DND-41 (cell line): ENCODE measurements at places on chromosomes 11 and 22.

GRCh38 chr11:130157840-130158239 is 1.7 kb upstream of the ST14 start:
- no peak for DNase-seq

GRCh38 chr11:91810871-91811270 is 413.7 kb upstream of the FAT3 start:
- no peak for DNase-seq

- no peak for DNase-seq
Observed at GRCh38 chr11:126416542-126417090, 61.1 kb downstream of the ST3GAL4 start.

DNA sequence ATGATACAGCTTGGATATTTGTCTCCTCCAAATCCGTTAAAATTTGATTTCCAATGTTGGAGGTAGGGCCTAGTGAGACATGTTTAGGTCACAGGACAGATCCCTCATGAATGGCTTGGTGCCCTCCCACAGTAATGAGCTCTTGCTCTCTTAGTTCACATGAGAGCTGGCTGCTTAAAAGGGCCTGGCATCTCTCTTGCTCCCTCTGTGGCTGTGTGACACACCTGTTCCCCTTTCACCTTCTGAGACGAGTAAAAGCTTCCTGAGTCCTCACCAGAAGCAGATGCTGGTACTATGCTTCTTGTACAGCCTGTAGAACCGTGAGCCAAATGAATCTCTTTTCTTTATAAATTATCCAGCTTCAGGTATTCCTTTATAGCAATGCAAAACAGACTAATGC is 3.5 kb downstream of the VPS37C start:
- DNase-seq: no peak

- no peak for DNase-seq
Observed at GRCh38 chr11:86099874-86100273, 31.0 kb upstream of the PICALM start.

DNA sequence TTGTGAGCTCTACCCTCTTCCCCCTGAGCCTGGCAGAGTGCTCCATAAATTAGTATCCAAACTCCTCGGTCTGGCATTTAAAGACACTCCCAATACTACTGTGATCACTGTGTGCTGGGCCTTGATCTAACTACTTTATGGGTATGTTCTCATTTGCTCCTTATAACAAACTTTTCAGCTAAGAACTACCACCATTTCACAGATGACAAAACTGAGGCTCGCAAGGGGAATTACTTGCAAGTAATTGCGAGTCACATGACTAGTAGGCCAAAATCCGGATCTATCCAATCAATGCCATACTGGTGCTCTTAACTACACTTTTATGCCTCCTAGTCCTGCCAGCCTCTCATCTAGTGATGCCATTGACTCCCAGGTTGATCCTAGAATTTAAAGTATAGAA is 3.6 kb downstream of the THOC5 start:
- no peak for DNase-seq

GRCh38 chr11:121645596-121645995 is 192.8 kb upstream of the SORL1-AS1 start:
- DNase-seq: no peak

GRCh38 chr22:45343143-45343542 is 33.4 kb downstream of the FAM118A start:
- no peak for DNase-seq
